ENCODE measurements at places on chromosomes 16 and 17. TPM values are rescaled to one million over a fixed set of nuclear protein-coding genes. Genes with fewer than 3 reads are reported as not detected.

- peaks cover 9% of the 10 kb centered on the region for H3K36me3 ChIP-seq
- no peaks in the 10 kb centered on the region for H3K27me3 ChIP-seq
- H3K4me1 ChIP-seq = no peaks in the 10 kb centered on the region
- no peak overlapping the region for H3K27ac ChIP-seq
- no peak for DNase-seq
Measured at GRCh38 chr16:69116256-69116875, 10.9 kb downstream of the HAS3 start.

The HS3ST6 gene
- 7.8 TPM for total RNA-seq

The BBS2 gene
- total RNA-seq = 40.7 TPM

DNA sequence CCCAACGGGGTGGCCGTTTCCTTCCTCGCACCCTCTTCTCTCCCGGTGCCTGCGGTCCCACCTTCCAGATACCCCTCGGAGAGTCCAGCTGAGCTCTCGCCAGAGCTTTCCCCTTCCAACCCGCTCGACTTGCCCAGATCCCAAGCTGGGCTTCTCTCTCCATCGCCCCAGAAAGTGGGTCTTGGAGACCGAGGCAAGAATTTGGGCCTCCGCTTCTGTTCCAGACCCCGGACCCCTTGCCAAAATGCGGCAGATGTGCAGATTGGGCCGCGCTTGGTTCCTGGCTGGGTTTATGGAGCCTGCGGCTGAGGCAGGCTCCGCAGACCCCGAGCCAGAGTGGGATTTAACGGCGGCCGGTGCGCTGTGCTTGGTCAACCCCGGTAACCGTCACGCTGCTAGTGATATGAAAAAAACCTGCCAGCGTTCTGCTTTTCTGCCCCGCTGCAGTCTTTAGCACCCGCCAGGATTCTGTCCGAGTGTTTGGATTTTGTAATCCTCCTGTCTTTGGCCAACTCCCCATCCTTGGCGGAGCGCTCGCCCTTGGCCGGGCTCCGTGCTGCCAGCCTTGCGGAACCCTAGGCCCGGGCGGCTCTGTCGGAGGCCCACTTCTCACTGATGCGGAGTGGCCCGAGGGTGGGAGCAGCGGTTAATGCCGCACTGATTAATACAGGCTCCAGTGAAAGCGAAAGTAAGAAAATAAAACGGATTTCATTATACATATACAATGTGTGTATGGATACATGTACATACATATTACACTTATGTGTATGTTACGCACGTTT lies 754 bp upstream of the SLFN11 start:
- H3K27me3 ChIP-seq = peaks cover 26% of the 10 kb centered on the region
- H3K36me3 ChIP-seq = peaks cover 4% of the 10 kb centered on the region
- no peak overlapping the region for H3K27ac ChIP-seq
- H3K4me1 ChIP-seq = no peaks in the 10 kb centered on the region
- H3K4me3 ChIP-seq = peak overlapping the region; percentile 78

DNA sequence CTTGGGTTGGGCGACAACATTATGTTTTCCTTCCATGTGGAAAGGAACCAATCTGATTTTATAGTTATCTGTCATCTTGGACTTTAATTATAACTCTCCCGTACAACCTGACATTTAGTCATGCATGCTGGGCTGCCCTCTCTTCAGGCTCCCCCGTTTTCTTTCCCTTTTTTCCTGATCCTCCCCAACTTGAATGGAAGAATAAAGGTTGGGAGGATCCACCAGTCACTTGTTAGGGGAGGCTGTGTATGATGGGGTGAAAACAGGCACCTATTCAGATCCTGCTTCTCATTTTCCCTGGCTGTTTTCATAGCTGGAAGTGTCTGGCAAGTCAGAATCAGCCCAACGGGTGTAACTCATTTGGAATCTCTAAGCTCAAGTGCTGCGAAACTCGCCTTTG lies 267.2 kb upstream of the SALL1 start:
- no peaks in the 10 kb centered on the region for H3K36me3 ChIP-seq
- no peak overlapping the region for H3K4me3 ChIP-seq
- no peak overlapping the region for H3K27ac ChIP-seq
- no peak for DNase-seq
- H3K4me1 ChIP-seq = no peaks in the 10 kb centered on the region

The NPIPA8 gene
- not detected for total RNA-seq

GRCh38 chr16:72270531-72270930 lies 98.6 kb upstream of the PMFBP1 start:
- H3K27me3 ChIP-seq = no peaks in the 10 kb centered on the region
- no peaks in the 10 kb centered on the region for H3K4me1 ChIP-seq
- H3K27ac ChIP-seq = no peak overlapping the region
- H3K36me3 ChIP-seq = no peaks in the 10 kb centered on the region
- no peak overlapping the region for H3K4me3 ChIP-seq
